ENCODE measurements at places on chromosomes 3 and 15.

- DNase-seq: no peak
Measured at GRCh38 chr3:13074006-13074375, 762 bp upstream of the IQSEC1 start.

DNA sequence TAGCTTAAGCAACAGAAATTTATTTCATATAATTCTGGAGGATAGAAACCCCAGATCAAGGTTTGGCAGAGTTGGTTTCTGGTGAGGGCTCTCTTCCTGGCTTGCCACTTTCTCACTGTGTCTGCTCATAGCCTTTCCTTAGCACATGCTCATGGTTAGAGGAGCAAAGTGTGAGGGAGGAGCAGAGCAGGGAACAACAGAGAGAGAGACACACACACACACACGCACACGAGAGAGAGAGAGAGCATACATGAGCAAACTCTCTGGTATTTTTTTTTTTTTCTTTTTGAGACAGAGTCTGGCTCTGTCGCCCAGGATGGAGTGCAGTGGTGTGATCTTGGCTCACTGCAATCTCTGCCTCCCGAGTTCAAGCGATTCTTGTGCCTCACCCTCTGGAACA, 36.8 kb upstream of the ZDHHC23 start:
- no peak for DNase-seq

GRCh38 chr15:96351761-96352603, 21.5 kb downstream of the NR2F2 start:
- no peak for DNase-seq

- no peak for DNase-seq
Measured at GRCh38 chr3:66237552-66237951, 16.8 kb downstream of the SLC25A26 start.

DNA sequence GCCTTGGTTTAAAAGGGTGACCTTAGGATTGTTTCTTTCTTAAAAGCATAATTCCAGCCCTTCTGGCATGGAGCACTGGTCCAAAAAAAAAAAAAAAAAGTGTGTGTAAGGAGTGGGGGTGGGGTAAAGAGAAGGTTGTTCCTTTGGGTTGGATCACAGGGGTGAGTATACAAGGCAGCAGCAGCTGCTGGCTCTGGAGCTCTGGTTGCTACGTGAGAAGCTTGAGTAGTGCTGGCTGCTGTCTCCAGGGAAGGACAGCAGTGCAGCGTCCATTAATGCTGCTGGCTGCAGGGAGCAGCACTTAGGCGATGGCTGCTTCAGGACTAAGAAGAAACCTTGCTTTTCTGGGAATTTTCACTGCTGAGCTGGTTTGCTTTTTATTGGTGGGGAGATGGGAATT, 2.3 kb downstream of the SETD5 start:
- peak; percentile 66 for DNase-seq

DNA sequence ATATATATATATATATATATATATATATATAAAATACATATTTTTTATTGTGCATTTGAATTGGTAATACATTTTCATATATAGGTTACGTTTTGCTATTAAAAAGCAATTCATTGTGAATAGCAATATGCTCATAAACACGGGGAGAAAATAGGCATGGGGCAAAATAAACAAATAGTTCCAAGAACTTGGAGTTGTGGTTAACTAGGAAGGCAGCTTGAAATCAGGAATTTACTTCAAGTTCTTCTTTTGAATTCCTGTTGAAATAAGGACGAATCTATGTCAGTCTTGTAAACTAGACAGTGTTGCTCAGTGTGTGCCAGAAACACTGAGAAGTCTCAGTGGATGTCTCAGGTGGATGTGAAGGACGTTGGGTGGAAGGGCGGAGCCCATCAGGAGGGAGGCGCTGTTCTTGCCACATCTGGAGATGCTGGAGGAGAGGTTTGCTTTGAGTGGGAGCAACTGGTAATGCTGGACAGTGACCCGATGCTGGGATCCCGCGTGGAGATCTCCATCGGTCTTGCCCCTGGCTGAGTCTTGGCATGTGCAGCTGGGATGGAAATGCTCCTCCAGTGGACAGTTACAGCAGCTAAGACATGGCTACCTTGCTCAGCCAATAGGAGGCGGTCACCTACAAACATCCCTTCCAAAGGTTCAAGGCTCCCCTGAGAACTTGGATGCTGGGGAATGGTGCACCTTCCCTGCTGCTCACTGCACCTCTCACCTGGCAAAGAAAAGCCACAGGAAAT, 2.5 kb downstream of the IL16 start:
- no peak for DNase-seq

DNA sequence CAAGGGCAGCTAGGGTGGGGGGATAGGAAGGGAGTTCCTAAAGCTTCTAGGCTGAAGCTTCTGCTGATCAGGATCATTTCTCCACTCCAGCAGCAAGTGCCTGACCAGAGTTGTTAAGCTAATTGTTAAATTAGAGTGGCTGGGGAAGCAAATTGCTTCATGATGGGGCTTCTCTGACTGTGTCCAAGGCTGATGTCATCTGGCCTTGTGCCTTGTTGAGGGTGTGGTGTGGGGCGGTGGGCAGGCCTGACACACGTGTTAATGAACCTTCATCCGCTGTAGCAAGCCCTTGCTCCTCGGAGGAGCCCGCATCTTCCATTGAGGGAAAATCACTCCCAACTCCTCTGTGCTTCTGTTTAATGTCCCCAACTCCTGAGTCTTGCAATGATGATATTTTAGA, 84.3 kb upstream of the ROPN1 start:
- no peak for DNase-seq

DNA sequence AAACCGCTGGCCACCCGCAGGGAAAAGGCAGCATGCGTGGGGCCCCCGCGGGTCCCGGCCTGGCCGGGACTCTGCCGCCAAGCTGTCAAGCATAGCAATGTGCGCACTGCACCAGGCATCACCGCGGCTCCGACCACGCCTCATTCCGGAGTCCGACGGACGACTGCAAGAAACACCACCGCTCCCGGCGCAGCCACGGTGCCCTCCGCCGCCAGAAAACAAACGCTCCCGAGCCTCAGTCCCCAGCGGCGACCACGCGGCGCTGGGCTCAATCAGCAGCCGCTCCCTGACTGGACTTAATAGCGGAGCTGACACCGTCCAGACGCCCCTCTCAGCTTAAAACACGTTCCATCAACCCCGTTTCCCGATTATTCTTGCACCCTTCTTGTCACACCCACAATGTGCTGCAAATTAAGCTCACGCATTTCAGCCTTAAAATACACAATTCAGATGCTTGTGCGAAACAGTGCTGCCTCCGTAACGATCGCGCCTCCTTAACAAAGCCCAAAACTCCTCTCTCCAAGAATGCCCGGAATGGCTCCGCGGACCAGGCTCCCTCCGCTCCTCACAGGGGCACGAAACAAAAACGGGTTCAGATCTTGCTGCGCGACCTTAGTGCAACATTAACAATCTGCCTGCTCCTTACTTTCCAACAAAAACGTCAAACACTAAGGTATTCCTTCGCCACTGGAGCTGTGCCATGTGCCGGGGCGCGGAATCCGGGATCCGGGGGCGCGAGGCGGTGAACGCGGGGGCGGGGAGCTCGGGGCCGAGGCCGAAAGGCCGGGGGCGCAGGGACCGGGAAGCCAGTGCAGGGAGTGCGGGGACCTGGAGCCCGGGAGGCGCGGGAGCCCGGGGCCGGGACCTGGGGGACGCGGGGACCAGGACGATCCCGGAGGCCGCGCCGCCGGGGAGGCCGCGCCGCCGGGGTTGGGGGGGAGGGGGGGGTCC, 655 bp downstream of the CYFIP1 start:
- no peak for DNase-seq

DNA sequence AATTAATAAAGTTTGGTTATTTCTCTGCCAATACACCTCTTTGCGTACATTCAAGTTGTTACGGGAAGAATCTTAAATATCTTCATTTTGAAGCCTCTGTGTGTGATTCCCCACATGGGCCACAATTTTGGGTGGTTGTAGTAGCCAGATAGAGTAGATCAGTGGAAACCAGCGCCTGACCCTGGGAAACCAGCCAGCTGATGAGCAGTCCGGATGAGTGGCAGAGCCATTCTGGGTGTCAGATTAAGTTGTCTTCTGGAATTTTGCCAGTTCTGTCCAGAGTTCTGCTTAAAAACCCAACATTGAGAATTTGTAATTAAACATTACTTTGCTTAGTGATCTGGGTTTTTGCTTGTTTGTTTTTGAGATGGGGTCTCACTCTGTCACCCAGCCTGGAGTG, 49.7 kb downstream of the MRPS25 start:
- no peak for DNase-seq

DNA sequence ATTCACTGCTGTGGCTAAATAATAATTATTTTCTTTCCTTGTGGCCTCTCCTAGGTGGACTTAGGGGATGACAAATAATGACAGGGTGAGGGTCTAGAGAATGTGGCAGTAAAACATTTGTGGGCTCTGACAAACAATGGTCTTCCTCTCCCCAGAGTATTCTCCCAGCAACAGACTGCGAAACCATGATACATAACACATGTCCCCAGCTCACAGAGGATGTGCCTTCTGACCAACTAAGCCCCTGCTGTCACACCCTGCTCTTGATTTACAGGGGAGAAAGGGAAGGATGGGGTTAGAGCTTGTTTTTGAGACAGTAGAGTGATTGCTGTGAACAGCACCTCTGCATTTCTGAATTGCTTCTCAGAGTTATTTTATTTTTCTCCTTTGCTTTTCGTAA, 116.6 kb upstream of the CTDSPL start:
- no peak for DNase-seq

DNA sequence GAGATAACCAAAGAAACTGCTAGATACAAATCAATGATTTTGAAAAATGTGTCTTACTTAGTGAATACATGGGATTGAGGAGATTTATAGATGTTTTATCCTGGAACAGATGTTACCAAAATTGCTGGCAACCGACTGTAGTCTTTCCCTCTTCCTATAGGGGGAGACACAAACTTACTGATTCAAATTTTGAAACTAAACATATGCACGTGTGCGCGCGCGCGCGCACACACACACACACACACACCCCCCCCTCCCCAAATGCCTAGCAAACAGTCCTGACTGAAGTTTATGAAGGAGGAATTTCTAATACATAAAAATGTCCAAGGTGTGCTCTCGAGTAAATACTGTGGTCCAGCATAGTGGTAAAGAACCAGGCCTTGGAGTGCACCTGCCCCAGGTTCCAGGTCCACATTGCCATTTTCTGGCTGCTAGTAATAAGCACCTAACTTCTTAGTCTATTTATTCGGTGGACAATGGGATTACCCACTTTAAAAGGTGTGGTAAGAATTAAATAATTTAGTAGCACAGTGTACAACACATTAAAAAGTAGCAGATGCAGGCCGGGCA, 18.5 kb upstream of the C3orf62 start:
- no peak for DNase-seq

DNA sequence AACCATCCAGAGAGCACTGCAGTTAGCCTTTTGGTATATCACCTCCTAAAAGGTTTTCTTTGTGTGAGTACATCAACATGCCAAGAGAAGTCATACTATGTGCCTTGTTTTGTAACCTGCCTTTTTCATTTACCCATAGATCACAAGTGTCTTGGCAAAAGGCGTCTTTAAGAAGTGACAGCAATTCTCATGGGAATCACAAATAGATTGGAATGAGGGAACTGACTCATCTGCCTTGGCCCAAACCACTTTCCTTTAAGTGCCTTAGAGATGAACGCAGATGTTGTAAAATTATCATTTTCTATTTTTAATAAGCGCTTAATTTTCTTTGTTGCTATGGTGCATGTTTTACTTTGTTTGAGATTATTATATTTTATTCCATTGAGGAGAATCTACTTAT, 20.7 kb upstream of the POMGNT2 start:
- no peak for DNase-seq

GRCh38 chr3:61839256-61839655, 277.9 kb downstream of the PTPRG start:
- DNase-seq: no peak

GRCh38 chr3:128782282-128783146, 56.5 kb downstream of the RAB7A start:
- DNase-seq: no peak

- no peak for DNase-seq
Measured at GRCh38 chr3:177322881-177323280, 125.6 kb upstream of the TBL1XR1 start.

- DNase-seq: no peak
Measured at GRCh38 chr3:8325306-8325705, 176.3 kb upstream of the LMCD1 start.

GRCh38 chr3:69738859-69739203, 433 bp upstream of the MITF start:
- DNase-seq: no peak

DNA sequence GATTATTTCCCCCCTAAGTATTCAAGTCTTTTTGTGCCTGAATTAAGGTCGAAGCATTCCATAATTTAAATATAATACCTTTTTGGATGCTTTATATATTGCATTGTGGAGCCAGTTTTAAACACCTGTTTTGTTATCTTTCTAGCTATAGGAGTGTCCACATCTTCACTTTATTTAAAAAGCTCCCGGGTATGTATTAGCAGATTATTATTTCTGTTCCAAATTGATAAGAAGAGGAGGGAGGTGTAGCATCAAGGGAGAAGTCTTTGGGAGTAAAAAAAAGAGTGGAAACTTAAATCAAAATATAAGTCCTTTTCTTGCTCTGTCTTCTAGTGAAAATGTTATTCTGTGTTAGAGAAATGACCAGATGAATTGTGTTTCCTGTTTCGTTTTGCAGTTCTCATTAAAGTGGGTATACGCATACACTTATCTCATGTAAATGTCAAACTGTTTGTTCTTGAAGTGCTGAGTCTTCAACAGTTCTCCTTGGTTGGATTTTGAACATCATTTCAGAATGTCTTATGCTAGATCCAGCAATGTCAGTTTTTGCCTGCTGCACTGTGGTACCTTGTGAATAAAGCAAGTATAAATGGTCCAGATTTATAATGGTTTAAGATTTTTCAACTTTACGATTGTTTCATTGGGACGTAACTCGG, 105.8 kb downstream of the FNDC3B start:
- no peak for DNase-seq

DNA sequence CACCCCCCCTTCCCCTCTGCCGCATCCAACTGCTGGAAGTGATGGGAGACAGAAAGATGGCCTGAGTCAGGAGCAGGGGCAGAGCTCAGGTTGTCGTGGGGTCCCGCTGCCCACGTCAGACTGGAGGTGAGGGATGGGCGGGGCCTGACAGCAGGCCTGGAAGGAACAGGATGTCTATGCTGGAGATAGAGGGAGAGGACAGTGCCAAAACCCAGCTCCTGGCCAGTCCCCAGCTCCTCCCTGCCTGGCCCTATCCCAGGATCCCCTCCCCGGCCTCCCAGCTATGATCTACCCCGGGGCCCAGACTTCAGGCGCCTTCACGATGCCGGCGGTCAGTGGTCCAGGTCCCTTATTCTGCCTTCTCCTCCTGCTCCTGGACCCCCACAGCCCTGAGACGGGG, at the start of gene LMAN1L:
Gene LMAN1L (plus strand): TSS at position 303 of the 400 bp plus-strand sequence. CDS start 20 bp downstream, at position 323.
- no peak for DNase-seq

DNA sequence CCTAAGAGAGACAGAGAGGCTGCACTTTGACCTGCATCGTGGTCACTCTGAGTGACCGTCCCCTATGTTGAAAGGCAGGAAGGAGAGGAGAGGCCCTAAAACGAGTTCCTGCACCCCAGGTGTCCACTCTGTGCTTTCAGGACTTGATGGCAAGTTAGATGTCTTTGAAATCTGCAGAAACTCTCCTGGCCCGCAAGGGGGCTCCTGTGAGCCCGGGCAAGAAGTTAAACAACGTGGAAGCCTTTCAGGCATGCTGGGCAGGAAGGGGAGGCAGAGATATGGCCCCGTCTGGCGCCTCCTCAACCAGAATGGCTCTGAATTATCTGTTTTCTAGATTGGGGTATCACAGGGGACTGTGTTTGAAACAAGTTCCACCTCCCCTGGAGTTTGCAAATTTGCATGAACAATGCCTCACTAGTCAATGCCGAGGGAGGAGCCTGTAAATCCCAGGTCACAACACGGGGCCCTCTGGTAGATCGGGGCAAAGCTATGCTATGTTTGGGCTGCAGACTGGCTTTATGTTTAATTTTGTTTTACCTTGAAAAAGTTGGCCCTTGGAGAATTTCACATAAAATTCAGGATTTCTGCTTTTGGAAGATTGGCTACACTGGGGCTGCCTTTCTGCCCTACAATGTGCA, 9.8 kb downstream of the CTXND1 start:
- peak; percentile 14 for DNase-seq
